ENCODE measurements at places on chromosomes 12 and 14. TPM values are rescaled to one million over a fixed set of nuclear protein-coding genes. Genes with fewer than 3 reads are reported as not detected.

DNA sequence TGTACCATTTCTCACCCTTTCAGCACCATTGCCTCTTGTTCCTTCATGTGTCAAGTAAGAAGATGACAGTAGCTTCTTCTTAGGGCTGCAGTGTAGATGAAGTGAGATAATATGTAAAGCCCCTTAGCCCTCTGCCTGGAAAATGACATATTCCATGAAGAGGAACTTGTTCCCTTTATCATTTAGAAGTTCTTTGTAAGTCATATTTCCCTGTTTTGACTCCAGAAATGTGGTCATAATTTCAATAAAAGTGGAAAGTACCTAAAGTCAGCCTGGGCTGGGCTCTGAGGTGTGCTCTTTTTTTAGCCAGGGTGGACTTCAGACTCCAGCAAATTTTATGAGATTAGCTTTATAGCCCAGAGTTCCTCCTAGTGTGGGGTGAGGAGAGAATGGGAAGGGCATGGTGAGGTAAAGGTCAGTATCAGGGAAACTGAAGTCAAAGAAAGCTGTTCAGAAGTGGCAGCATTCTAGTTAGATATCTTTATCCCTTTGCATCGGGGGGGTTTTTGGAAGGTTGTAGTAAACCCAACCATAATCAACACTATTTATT, 92.5 kb downstream of the TMCC3 start:
- peaks cover 26% of the 10 kb centered on the region for H3K27me3 ChIP-seq
- DNase-seq, result no peak
- H3K27ac ChIP-seq, result no peak overlapping the region
- H3K4me1 ChIP-seq, result peaks cover 10% of the 10 kb centered on the region
- no peaks in the 10 kb centered on the region for H3K36me3 ChIP-seq

Gene C1R
- 2.7 TPM for total RNA-seq

DNA sequence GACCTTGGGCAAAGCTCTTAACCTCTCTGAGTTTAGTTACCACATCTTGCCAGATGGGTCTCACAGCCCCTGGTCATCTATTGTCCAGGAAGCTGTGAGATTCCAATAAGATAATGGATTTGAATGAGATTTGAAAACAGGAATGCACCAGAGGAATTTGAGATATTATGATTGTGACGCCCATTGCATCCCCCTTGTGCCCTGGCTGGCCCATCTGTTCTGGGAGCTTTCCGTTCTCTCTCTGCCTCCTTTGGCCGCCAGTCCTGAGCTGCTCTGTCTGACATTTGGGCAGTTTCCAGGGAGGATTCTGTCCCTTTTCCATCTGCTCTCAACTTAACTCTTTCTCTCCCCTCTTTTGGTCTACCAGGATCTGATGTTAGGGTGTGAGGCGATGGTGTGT, 24.6 kb downstream of the SRRM4 start:
- H3K4me1 ChIP-seq, result no peaks in the 10 kb centered on the region
- H3K4me3 ChIP-seq, result no peak overlapping the region
- H3K36me3 ChIP-seq, result no peaks in the 10 kb centered on the region
- H3K27me3 ChIP-seq, result peaks cover 3% of the 10 kb centered on the region

Gene KRT73
- total RNA-seq, result not detected

- peaks cover 2% of the 10 kb centered on the region for H3K27me3 ChIP-seq
- no peak for DNase-seq
- no peak overlapping the region for H3K4me3 ChIP-seq
- no peaks in the 10 kb centered on the region for H3K36me3 ChIP-seq
Observed at GRCh38 chr14:89856871-89857345, 97.6 kb downstream of the EFCAB11 start.

Gene NRXN3
- not detected for total RNA-seq

Gene SYCP3
- total RNA-seq, result 0.28 TPM

GRCh38 chr14:64844969-64845536, 34.7 kb downstream of the SPTB start:
- no peak overlapping the region for H3K27ac ChIP-seq
- no peaks in the 10 kb centered on the region for H3K36me3 ChIP-seq
- H3K4me3 ChIP-seq, result no peak overlapping the region
- no peak for DNase-seq
- peaks cover 61% of the 10 kb centered on the region for H3K27me3 ChIP-seq

Gene WSCD2
- not detected for total RNA-seq

DNA sequence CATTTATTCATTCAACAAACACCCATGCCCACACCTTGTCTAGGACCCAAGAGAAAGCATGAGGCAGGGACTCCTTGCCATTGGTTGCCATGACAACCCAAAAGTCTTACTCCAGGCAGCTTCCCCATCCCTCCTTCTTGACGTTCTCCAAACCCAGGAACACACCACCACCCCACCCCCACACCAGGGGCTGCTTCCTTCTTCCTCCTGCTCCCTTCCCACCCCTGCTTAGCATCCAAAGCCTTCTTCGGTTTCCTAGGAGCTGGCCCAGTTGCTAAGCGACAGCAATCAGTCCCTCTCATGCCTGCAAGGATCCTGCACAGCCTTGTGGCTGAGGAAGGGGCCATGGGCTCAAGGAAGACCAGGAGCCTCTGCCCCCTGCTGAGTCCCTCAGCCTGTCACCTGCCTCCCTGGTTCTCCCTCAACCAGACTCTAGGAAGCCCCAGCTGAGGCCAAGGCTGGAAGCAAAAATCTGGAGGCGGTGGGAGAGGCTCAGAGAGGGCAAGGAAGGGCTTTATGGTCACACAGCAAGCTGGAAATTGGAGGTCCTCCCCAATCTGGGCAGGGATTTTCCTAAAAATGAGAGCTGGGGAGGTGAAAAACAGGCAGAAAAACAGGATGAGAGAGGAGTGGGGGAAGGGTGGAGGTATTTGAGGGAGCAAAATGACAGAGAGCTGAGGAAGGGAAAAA, 15.4 kb downstream of the RASAL1 start:
- peaks cover 3% of the 10 kb centered on the region for H3K36me3 ChIP-seq
- H3K27me3 ChIP-seq, result peaks cover 12% of the 10 kb centered on the region
- H3K27ac ChIP-seq, result no peak overlapping the region
- H3K4me1 ChIP-seq, result no peaks in the 10 kb centered on the region
- H3K4me3 ChIP-seq, result no peak overlapping the region

DNA sequence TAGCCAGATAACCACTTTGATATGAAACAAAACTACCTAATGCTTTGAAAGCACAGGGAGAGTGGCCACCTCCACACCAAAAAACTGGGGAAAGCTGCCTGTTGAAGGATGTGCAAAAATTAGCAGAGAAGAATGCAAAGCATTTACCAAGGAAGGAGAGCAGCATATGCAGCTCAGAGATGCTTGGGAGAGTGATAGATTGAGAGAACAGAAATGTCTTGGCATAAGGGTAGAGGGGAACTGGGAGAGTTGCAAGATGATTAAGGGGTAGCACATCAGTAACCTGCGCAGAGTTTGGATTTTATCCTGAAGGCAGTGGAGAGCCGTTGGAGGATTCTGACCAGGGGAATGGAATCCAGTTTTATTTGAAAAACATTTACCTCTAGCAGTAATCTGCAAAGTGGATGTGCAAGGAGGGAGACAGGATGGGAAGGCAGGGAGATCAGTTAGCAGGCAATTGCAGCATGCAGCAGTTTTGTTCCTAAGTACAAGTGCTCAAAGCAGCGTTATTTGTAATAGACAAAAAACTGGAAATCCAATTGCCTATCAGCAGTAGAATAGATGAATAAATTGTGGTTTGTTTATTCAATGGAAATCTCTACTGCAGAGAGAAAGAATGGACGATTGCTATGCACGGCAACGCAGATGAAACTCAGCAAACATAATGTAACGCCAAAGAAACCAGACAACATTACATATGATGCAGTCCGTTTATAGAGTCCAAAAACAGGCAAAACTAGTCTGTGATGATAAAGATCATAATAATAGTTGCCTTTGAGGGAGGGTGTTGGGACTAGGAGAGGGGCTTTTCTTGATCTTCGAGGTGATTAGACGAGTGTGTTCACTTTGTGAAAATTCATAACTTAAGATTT, 81.5 kb downstream of the BHLHE41 start:
- no peaks in the 10 kb centered on the region for H3K4me1 ChIP-seq
- no peaks in the 10 kb centered on the region for H3K36me3 ChIP-seq
- DNase-seq, result no peak
- peaks cover 21% of the 10 kb centered on the region for H3K27me3 ChIP-seq

Gene COL2A1
- total RNA-seq, result not detected

Gene DDHD1
- 53.6 TPM for total RNA-seq

DNA sequence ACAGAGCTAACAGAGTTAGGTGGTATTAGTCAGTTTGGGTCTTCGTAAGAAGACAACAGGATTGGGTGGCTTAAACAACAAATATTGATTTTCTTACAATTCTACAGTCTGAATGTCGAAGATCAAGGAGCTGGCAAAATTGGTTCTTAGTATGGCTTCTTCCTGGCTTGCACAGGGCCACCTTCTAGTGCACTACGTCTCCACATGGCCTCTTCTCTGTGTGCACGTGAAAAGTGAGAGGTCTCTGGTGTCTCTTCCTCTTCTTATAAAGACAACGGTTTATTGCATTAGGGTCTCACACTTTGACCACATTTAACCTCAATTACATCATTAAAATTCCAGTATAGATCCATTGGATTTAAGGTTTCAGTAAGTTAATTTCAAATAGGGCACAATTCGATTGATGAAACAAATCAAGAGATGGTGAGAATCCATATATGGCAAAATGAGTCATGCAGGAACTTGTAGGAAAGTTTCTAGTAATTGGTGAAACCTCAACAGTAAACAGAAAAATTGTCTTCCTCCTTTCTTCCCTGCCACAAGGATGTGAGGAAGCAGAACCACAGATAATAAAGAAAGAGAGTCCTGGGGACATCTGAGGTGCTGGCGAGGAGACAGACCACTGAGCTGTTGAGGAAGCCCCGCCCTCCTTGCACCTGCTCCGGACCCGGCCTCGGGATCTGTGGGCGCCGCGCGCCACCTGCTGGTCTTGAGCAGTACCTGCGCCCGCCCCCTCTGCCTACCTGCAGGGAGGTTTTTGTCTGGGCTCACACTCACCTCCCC, 846.7 kb downstream of the TMEM121 start:
- peaks cover 26% of the 10 kb centered on the region for H3K4me1 ChIP-seq
- H3K36me3 ChIP-seq, result no peaks in the 10 kb centered on the region
- peak overlapping the region; percentile 33 for H3K4me3 ChIP-seq
- H3K27me3 ChIP-seq, result peaks cover 22% of the 10 kb centered on the region
- DNase-seq, result peak; percentile 80

DNA sequence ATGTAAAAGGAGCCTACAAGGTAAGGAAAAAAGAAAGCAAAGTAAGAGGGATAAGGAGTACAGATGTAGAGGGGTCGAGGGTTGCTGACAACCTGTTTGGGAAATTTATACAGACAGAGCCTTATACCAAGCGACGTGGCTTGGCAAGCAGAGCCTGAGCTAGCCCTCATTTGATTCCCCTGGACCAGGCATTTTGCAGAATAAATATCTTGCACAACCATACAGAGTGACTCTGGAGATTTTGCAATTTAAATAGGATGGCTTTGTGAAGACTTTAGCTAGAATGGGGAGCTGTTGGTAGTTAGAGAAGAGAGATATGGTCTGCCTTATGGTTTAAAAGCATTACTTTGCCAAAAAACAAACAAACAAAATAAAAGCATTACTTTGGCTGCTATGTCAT, 11.1 kb upstream of the ANO6 start:
- no peaks in the 10 kb centered on the region for H3K36me3 ChIP-seq
- no peak overlapping the region for H3K4me3 ChIP-seq
- H3K27me3 ChIP-seq, result no peaks in the 10 kb centered on the region
- DNase-seq, result no peak
- peaks cover 14% of the 10 kb centered on the region for H3K4me1 ChIP-seq
- H3K27ac ChIP-seq, result no peak overlapping the region

DNA sequence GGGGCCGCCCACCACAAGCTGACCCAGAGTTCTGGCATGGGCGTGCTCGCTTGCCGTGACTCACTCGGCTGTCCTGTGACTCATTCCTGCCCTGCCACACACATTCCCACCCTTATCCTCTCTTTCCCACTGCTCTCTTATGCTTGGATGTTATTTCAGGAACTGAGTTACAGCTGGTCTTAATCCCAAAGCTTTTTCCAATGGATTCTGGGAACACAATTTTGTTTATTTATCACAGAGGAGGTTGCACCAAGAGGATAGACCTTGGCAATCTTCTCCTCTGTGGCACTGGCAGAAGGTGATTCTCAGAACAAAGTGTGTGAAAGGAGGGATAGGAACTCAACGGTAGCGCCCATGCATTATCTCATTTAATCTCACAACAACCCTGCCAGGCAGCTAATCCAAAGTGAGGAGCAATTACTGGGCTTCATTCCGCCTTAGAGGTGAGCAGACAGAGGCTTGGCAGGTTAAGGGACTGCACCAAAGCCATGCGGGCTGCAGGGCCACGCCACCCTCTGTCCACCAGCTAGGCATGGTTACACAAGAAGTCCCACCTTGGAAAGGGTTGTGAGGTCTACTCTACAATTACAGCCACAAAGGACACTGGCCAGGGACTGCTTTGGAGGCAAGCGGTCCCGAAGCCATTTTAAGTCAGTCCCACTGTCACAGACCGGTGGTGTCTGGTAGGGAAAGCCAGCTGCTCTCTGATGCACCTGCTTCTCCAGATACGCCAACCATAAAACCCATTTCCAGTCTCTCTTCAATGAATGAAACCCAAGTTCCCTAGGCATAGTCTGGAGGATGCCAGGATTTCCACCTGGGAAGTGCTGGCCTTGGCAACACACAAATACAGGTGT, 32.9 kb downstream of the SYNE3 start:
- peak overlapping the region; percentile 35 for H3K27ac ChIP-seq

DNA sequence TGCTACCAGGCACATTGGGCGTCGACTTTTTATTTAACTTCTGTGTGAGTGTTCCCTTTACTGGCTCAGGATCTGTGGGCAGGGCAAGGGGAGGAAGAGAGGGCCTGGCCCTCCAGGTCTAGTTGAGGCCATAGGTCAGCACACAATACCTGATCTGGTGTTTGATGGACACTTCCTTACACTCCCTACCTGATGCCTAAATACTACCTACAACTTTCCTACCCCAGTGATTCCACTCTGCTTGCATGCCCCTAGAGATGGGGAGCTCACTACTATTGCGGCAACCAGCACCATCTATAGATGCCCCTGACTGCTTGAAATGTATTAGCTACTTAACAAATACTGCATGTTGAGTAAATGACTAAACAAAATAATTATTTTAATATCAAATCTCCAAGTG, 20.8 kb upstream of the BEGAIN start:
- H3K4me1 ChIP-seq, result no peaks in the 10 kb centered on the region
- H3K27me3 ChIP-seq, result peaks cover 9% of the 10 kb centered on the region
- H3K4me3 ChIP-seq, result no peak overlapping the region
- DNase-seq, result no peak
- H3K36me3 ChIP-seq, result no peaks in the 10 kb centered on the region

- no peaks in the 10 kb centered on the region for H3K27me3 ChIP-seq
- H3K4me3 ChIP-seq, result no peak overlapping the region
Observed at GRCh38 chr14:32608857-32609256, 279.8 kb downstream of the AKAP6 start.

Gene TC2N
- total RNA-seq, result 195 TPM

Data from activated CD4-positive, alpha-beta memory T cell treated with anti-CD3 and anti-CD28 coated beads, Interleukin-2, amount 10 ng/mL, durations not matched to agents 7 days and 5 days (primary cell).